ELF-1 (cell line): ENCODE measurements at places on chromosomes 12 and 14.

DNA sequence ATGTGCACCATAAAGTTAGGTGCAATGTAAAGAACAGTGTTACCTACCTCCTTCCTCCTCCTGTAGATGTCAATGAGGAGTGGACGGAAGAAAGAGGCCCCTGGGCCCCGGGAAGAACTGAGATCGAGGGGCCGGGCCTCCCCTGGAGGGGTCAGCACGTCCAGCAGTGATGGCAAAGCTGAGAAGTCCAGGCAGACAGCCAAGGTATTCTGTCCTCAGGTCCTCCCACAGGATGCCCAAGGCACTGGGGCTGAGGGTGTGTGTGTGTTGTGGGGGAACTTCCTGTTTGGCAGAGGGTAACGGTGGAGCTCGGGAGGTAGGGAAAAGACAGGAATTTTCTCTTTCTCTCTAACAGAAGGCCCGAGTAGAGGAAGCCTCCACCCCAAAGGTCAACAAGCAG, 6.4 kb downstream of the ATN1 start:
- DNase-seq = no peak

DNA sequence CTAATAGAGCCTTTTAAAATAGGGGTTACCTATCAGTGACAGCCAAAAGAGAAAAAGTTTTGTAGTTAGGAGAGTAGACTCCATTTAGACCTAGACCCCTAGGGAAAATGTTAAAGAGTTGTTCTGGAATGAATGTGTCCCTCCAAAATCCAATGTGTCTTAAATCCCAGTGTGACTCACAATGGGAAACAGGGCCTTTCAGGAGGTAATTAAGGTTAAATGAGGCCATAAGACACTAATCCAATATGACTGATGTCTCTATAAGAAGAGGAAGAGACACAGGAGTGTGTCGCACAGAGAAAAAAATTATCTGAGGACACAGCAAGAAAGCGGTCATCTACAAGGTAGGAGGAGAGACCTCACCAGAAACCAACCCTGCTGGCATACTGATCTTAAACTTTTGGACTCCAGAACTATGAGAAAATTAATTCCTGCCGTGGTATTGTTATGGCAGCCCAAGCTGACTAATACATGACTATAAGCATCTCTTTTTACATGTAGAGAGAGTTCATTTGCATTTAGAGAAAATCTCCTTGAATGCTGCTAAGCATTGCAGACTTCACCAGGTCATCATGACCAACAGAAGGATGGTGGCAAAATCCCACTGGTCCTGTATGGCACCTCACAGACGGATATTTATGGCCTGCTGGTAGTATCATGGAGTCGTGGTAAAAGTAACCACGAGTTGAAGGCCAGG, 259.6 kb upstream of the TMTC1 start:
- DNase-seq = no peak

DNA sequence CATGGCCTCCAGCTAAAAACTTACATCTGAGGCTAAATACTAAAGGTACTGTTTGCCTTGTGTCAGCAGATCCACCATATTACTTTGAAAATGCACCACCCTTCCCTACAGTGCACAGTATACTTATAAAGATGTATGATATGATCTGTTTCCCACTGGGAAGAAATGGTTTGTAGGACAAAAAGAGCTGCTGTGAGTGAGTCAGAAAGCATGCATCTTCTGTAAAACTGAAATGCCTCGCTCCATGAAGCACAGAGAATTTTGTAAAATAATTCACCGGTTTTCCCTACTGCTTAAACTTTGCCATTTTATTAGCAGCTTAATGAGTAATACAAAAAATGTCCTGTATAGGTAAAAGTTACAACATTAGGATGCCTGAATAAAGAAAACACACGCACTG, 68.8 kb downstream of the MDGA2 start:
- no peak for DNase-seq

- no peak for DNase-seq
Measured at GRCh38 chr12:47781479-47782371, 8.7 kb downstream of the SLC48A1 start.

GRCh38 chr14:28831126-28831525, 64.5 kb downstream of the FOXG1 start:
- no peak for DNase-seq

GRCh38 chr12:114668151-114668885, 15.7 kb downstream of the TBX3 start:
- peak; percentile 96 for DNase-seq

DNA sequence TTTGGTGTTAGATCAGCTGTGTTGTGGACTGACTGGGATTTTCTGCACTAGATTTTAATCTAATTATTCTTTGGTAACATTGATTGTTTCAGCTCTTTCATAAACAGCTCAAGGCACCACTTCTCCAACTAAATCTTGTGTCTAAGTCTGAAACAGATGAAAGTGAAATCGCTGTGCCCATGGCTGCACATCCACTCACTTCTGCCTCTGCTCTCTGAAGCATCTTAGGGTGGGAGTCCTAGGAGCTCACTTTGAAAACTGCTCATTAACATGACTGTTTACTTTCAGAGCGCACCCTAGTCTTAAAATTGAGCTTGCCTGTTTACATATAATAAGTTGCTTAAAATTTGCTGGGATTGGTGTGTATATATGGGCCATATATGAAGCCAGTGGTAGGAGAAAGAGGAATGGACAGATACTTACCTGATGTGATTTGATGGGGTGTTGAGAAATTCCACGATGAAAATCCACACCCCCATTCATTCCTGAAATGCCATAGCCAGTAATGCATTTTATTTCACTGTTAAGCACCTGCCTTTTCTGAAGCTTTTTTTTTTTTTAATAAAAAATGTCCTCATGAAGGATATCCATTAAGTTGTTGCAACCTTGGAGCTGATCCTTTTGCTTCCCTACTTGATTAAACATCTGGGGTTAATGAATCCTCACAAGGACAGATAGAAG, 52.8 kb downstream of the PPFIBP1 start:
- DNase-seq = no peak

- peak; percentile 12 for DNase-seq
Measured at GRCh38 chr12:71092290-71092689, 65.5 kb downstream of the TSPAN8 start.

- no peak for DNase-seq
Measured at GRCh38 chr12:69694123-69694522, 5.0 kb downstream of the BEST3 start.

DNA sequence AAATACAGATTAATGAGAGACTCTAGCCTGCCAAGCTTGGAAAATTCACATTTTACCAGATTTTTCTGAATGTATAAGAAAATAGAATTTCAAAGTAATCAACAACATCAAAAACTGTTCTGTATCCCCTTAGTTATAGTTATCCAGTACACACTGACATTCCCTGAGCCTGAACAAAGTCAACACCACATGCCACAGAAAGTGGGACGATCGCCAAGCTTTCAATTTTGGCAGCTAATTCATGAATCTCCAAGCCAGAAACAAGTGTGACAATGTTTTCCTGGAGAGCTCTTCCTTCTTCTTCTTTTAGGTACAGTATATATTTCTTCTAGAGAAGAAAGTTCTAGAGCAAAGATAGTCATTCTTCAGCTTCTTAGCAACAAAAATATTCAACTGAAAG, 290.2 kb downstream of the PRKD1 start:
- DNase-seq = no peak

DNA sequence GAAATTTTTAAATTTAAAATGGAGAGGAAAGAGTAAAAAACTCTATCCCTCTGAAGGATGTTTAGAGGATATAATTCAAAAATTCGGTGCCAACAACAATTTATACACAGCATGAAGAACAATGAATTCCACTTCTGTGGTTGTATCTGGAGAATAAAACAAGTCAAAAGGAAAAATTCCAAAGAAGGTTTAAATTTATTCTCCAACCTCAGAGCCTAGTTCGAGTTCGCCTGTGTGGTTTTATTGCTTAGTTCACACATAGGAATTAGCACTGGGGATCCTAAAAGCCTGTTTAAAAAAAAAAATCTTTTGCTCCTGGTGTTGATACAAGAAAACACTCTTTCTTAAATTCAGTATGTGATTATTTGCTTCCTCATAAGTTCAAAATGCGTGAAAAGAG, 79.2 kb downstream of the LLPH start:
- no peak for DNase-seq

DNA sequence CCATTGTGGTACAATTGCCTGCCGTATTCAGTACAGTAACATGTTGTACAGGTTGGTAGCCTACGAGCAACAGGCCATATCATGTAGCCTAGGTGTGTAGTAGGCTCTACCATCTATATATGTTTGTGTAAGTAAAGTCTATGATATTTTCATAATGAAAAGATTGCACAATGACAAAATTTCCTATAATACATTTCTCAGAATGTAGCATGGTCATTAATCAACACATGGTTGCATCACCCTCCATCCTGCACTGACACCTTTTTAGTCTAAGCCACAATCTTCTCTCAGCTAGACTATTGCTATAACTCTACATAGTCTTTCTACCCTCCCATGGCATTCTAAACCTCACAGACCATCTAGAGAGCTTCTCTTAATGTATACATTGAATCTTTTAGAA, 158.5 kb upstream of the HMGA2 start:
- no peak for DNase-seq

- no peak for DNase-seq
Measured at GRCh38 chr12:104010606-104011169, 39.3 kb downstream of the GLT8D2 start.

GRCh38 chr12:55670276-55670675, 33.6 kb downstream of the OR10P1 start:
- no peak for DNase-seq

- DNase-seq = no peak
Measured at GRCh38 chr14:97697772-97698171, 900.6 kb downstream of the VRK1 start.

- DNase-seq = no peak
Measured at GRCh38 chr14:64632056-64632455, 72.2 kb upstream of the PLEKHG3 start.

DNA sequence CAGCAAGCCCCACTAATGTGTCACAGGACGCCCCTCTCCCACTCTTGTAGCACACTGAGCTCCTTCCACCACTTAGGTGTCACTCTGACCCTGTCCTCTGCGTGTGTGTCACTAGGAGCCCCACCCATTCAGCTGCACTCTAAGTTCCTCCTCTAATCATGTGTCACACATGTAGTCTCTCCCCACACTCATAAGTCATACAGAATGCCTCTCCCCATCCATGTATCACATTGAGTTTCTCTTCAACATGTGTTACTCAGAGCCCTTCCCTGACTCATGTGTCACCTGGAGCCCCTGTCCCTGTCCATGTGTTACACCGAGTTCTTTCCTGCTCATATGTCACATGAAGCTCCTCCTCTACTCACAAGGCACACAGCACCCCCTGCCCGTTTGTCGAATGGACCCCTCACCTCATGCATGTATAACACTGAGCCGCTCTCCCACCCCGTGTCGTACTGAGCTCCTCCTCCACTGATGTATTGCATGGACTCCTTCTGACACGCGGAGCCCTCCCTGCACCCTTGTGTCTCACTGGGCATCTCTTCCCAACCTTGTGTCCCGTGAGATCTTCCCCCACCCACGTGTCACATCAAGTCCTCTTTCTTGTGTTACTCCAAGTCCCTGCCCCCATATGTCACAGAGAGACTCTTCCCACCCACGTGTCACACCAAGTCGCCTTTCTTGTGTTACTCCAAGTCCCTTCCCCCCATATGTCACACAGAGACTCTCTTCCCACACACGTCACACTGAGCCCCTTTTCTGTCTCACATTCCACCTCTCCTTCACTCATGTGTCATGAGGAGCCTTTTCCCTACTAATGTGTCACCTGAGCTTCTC, 31.0 kb downstream of the RTL1 start:
- no peak for DNase-seq

DNA sequence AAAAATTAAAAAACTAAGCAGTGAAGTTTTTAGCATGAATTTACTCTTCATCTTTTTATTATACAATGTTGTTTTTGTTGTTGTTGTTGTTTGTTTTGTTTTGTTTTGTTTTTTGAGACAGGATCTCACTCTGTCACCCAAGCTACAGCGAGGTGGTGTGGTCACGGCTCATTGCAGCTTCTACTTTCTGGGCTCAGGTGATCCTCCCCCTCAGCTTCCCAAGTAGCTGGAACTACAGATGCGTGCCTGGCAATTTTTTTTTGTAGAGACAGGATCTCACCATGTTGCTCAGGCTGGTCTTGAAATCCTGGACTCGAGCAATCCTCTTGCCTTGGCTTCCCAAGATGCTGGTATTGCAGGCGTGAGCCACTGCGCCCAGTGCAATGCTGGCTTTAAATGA, 11.3 kb downstream of the PPFIBP1 start:
- DNase-seq = no peak

DNA sequence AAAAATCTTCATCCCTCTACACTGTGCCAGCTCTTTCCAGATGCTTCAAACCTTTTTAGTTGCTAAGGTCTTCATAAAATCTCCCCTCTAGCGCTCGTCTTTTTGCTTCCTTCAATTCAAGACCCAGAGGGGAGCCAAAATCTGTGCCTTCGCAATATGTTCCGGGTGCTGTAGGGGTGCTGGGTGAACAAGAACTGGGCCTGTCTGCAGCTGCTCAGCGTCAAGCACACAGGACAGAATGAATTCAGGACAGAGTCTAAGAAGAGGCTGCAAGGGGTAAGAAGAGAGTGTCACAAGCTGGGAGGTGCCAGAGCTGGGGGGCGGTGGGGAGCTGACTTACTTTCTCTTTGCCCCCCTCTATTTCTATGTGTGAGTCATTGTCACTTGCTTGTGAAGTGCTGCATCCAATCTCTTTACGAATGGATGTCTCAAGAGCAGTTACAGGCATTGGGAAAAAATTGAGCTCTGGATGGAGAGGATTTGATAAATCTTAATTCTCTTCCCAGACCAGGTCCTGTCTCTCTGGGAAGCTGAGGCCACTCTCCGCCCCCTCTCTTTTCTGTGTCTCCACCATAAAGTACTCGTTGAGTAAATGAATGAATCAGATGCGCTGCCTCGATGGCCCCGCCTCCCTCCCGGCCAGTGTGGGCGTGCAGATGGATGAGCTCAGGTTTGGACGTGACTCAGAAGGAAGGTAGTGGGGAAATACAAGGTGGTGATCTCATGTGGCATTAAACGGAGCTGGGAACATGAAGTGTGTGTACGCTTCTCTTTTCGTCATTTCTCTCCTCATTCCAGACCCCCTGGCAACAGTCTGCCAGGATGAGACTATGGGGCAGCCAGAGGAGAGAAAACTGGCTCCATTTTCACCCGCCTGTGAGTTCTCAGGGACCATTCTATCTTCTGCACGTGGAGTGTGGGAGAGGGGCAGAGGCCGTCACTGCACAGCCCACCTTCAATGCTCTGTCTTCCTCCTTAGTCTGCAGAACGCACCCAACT, 91.3 kb downstream of the TSPAN9 start:
- peak; percentile 70 for DNase-seq

DNA sequence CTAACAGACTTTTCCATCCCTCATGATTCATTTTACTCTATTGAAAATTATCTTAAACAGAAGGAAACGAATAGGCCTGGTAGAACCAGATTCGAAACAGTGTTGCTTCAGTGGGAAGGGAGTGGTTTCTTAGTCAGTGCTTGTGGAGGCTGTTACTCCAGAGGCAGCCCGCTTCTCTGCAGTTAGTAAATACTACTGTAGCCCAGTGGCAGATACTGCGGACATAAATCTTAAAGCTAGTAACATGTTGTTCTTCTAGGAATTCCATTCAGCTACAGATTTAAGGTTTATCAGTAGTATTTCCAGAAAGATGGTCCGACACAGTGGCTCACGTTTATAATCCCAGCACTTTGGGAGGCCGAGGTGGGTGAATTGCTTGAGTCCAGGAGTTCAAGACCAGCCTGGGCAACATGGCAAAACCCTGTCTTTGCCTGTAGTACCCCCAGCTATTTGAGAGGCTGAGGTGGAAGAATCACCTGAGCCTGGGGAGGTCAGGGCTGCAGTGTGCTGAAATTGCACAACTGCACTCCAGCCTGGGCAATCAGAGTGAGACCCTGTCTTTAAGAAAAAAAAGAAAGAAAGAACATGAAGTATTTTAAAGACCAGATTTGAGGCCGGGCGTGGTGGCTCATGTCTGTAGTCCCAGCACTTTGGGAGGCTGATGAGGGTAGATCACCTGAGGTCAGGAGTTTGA, 45.9 kb downstream of the DIP2B start:
- no peak for DNase-seq
